AG04450 (cell line): ENCODE measurements at places on chromosomes 4 and X.

- no peak for DNase-seq
Measured at GRCh38 chr4:20552004-20552403, 148.3 kb upstream of the PACRGL start.

GRCh38 chr4:77501851-77502250 lies 103.8 kb upstream of the CXCL13 start:
- DNase-seq, result no peak

DNA sequence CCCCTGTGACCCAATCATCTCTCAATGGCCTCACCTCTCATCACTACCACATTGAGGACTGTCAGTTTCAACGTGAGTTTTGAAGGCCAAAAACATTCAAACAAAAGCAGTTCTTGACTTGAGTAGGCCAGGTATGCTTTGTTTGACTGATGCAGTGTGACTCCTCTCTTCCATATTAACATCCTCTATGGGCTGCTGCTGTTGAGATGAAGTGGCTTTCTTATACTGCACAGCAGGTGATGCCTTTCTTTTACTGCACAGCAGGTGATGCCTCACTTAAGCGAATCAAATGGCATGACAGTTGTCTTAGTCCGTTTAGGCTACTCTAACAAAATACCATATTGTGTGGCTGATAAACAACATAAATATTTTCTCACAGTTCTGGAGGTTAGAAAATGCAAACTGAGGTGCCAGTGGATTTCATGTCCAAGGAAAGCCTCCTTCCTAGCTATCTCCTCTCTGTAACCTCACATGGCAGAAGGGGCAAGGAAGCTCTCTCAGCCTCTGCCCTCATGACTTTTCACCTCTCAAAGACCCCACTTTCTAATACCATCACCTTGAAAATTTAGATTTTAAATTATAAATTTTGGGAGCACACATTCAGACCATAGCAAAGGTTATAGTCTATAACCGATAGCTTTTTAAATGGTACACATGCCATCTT lies 2267.9 kb upstream of the AGA start:
- no peak for DNase-seq

DNA sequence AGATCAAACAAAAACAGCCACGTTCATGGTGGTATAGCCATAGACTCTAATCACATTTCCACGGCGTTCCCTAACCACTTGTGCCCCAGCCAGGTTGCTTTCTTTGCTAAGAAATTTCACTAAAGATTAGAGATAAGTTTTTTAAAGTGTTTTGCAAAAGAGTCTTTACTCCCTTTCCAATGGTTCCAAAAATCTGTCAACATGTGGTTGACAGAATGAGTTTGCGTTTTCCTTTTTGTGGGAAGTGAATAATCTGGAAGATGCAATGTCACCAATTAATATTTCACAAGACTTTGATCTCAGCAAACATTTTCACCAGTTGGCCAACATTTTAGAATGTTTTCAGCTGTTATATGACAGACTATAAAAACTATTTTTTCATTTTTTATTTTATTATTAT lies 35.3 kb downstream of the CXCL1 start:
- no peak for DNase-seq
